Pancreas (tissue), 10 donors: ENCODE measurements at places on chromosomes 13 and 19.
A peak's percentile ranks its signal among the peaks of the same experiment; 100 is the strongest.

- DNase-seq = no peak
Measured at GRCh38 chr19:31430381-31430780, 81.1 kb upstream of the TSHZ3 start.

DNA sequence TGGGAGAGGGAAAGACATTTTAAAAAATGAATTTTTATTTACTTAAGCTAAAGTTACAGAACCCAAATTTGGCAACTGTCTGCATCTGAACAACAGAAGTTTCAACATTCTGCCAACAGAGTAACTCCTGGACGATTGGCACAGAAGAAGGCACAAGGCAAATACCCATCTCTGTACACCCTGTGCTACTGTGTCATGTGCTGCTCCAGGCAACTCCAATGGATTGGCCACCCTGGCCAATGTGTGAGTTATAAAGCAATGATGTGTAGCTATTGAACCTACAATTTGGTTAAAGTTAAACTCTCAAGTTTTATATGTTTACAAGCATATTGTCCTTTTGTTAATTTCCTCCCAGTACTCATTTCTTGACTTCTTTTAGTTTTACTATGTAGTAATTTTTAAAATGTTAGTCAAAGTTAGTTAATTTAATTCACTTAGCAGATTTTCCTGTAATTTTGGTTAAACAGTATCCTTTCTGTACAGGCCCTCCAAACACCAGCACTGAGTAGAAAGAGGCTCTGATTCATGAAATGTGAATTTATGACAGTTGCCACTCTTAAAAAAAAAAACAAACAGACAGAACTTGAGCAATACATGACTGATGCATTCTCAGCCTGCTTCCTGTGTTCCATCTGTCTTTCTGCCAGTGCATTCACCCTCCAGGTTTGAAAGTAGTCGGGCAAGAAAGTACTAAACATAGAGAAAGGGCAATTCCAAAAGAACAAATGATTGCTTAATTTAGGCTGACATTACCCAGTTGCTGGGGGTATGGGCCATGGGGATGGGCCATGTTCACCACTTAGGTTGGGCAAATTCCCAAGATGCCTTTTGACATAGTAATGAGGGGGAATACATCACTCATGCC, 5.9 kb downstream of the STARD13 start:
- no peak for DNase-seq

GRCh38 chr13:39405596-39406205, 197.3 kb downstream of the LHFPL6 start:
- no peak for DNase-seq

GRCh38 chr13:106337096-106337850, 198.2 kb downstream of the EFNB2 start:
- DNase-seq = no peak

- no peak for DNase-seq
Measured at GRCh38 chr19:4441994-4442818, 15.4 kb downstream of the UBXN6 start.

GRCh38 chr19:49890349-49891311, 6.1 kb downstream of the IL4I1 start:
- DNase-seq = peak; percentile 55

DNA sequence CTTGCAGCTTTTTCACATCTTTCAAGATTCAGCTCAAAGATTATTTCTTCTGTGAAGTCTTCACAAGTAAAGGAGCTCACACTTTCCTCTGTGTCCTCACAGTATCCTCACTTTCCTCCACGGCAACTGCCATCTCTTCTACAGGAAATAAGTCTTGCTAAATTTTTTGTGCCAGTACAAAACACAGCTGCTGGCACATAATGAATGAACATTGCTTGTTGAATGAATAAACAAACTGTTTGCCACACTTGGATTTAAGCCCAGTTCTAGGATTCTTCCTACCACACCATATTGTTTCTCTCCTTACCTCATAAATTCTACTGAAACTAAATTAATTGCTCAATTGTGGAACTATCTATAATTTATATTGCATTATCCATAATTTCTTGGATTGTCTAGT, 59.5 kb downstream of the RAP2A start:
- DNase-seq = no peak

DNA sequence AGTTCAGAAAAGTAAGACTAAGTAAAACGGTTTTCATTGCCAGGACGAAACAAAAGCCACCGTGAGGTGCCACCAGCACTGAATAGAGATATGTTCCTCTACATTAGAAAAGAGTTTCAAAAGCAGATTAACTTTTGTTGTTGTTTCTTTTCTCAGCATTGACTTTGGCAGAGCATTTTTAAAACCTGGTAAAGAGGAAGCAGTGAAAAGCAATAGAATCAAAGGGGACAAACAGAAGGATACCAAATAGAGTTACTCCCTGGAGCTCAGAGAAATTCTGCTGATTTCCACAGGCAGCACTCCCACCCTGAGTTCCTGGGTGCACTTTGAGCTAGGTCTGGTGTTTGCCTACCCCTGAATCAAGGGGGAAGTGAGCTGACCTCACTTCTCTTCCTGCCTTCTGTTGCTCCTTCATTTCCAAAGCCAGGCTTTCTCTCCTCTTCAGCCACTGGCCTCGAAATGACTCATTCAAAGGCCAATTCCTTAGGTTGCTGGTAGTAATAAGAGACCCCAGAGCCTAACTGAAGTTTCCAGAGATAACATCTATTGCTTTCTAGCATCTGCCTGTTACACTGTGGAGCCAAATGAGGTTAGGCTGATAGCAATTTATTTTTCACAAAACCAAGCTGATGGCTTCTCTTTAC, 11.3 kb upstream of the ERICH6B start:
- DNase-seq = no peak

- no peak for DNase-seq
Measured at GRCh38 chr13:29548722-29549121, 46.8 kb downstream of the SLC7A1 start.

DNA sequence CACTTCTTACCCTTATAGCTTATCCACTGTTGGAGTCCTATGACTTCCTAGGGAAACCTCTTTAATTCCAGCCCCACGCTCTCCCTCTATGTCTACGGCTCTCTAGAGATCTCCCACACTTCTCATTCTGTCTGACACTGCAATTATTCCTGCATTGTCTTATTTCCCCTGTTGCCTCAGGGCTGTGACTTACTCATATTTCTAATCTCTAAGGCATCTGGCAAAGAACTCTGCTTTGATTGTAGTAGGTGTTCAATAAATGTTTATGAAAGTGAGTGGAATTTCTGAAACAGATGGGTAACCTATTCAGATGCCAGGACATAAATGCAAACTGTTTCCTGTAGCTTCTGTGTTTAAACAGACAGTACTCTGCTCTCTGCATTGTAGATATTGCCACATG, 102.4 kb upstream of the SERTM1 start:
- no peak for DNase-seq

- DNase-seq = no peak
Measured at GRCh38 chr13:25660996-25661395, 289.2 kb downstream of the ATP8A2 start.

DNA sequence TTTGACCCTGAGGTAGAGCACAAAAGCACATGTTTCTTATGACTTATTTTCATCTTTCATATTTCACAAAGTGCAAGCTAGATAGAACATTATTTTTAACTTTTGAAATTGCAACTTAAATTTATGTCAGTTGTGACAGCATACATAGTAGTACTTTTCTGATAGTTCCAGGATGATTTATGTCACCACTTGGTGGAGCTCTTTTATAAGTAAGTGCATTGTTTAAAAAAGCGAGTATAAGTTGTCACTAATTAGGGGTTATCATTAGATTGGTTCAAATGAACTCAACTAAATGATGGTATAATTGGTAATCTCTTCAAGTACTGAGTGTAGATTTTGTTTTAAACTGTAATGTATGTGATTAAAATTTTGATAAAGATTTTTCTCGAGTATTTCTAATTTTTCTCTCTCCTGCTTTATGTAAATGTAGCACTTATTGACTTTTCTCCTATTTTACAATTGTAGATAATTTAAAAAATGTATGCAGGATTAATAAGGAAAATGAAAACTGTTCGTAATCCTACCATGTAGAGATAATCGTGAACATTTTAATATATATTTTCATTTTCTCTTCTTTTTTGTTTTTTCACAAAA, 31.1 kb downstream of the RB1 start:
- DNase-seq = no peak

DNA sequence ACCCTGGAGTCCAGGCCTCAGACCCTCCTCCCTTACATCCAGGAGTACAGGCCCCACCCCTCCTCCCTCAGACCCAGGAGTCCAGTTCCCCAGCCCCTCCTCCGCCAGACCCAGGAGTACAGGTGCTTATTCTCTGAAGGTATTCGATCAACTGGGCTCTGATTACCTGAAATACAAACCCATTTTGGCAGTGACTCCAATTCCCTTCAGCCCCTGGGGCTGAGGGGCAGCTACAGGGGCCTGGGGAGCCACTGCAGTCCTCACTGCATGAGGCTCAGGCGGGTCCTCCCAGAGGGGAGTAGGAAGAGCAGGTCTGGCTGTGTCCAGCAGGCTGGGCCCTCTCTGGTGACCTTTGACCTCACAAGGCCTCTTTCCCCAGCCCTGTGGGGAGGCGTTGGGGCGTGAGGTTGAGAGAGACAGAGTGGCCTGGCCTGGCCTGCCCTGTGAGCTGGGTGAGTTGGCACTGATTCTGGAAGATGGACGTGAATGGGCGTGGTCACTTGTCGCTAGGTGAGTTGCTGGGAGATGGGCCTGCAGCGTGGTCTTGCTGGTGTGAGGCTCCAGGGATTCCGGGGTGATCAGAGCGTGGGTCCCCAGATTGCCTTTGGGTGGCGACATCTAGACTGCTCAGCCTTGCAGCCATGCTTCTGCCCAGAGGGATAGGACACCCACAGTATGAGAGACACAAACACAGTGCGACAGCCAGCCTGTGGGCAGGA, 3.1 kb downstream of the BCAT2 start:
- no peak for DNase-seq
